ENCODE measurements at places on chromosomes 5 and 9.

- DNase-seq = no peak
Measured at GRCh38 chr5:157816682-157817386, 42.1 kb downstream of the CLINT1 start.

DNA sequence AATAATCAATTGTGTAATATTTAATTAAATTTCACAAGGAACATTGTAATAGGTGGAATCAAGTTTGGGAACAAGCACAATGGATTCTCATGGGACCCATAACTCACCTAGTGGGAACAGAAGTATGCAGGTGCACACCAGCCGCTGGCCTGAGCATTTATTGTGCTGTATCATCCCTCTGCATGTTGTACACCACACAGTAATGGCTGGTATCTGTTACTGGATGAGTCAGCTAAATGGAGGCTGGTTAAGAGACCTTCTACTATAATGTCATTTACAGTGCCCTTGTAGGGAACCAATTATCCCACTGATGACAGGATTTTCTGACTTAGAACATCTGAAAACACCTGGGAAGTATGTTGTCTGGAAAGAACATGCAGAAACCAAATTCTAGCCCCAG, 3.2 kb upstream of the MAP3K1 start:
- DNase-seq = no peak

GRCh38 chr5:168525856-168526255, 3.2 kb upstream of the FBLL1 start:
- DNase-seq = no peak

DNA sequence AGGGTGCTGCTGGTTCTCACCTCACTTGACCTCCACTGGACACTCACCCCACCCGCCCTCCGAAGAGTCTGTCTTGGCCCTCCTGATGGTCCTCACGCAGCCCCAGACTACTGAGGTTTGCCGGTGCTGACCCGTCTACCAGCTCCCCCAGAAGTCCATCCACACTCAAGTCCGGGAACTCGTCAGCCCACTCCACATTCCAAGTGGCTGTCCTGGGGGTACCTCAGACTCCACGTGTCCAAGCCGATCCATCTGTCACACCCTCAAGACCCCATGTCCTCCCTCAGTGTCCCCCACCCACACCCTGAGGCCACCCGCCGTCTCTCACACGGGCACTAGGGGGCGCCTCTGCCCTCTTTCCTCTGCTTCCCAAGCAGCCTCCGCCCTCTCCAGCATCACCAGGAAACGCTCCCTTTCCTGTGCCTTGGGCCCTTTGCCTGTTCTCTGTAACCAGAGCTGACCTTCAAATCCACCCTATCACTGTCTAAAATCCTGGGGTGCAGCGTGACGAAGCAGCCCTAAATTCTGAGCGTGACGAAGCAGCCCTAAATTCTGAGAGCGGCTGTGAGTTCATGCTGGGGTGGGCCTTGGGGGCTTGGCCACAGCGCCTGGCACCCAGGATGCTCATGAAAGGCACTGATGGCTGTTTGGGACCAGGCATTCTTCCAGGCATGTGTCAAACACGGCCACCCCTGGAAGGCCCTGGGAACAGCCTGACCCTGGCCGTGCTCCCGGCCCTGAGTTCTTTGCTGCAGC, 95.7 kb downstream of the KCNT1 start:
- DNase-seq = peak; percentile 5

DNA sequence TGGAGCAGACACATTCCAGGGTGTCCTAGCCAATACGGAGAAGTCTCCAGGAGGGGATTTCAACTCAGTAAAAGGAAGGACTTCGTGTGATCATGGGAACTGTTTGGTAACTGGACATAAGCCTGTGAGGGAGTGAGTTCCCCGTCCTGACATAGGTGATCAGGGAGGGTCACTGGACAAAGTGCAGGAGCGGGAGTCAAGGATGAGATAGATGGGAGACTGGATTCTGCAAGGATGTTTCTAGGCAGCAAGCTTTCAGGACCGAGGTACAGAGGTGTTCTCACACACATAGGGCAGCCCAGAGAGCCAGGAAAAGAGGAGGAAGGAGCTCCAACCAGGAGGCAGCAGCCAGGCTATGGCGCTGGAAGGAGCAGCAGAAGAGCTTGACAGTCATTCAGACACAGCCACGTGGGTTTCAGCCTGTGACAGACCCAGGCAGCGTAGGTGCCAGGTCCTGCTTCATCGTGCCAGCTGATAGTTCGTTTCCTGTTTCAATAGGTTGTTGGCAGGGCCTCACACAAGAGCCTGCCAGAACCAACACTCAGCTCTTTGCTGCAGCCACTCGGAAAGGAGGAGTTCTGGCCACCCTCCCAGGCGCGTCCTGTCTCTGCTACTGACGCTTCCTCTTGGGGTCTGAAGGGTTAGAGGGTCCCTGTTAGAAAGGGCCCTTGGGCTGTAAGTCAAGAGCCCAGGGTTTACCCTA, 84.1 kb downstream of the AMBP start:
- DNase-seq = no peak

DNA sequence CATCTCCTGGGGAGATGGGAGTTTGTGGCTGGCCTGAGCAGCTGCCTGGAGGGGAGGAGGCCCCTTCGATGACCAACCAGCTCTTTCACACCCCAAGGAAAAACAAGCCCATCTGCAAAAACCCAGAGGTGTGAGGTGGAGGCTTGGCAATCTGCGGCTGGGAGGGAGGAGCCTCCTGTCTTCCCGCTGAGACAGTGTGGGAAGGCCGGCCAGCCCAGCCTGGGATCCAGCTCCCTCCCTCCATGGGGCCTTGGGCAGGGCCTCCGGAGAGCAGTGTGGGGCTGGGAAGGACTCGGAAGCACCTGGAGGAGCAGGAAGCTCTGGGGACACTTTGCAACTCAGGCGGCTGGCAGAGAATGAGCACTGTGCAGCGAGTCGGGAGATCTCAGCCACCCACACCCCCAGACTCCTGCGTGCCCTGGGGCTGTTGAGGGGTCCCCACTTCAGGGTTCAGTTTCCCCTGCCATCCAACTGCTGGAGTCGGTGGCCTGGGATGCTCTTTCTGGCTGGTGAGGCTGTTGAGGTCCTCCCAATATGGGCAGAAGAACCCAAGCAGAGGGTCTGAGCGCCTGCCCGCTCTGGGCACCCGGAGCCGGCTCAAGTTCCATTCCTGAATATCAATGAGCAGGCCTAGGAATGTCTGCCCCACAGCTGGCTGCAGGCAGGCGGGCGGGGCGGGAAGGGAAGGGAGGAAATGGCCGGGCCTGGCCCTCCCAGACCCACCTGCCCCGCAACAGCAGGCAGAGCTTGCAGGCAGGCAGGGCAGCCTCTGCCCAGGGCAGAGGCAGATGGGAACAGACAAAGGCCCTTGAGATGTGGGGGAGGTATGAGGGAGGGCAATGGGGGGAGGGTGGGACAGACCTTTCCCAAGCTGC, 101.1 kb downstream of the FGF18 start:
- DNase-seq = no peak

DNA sequence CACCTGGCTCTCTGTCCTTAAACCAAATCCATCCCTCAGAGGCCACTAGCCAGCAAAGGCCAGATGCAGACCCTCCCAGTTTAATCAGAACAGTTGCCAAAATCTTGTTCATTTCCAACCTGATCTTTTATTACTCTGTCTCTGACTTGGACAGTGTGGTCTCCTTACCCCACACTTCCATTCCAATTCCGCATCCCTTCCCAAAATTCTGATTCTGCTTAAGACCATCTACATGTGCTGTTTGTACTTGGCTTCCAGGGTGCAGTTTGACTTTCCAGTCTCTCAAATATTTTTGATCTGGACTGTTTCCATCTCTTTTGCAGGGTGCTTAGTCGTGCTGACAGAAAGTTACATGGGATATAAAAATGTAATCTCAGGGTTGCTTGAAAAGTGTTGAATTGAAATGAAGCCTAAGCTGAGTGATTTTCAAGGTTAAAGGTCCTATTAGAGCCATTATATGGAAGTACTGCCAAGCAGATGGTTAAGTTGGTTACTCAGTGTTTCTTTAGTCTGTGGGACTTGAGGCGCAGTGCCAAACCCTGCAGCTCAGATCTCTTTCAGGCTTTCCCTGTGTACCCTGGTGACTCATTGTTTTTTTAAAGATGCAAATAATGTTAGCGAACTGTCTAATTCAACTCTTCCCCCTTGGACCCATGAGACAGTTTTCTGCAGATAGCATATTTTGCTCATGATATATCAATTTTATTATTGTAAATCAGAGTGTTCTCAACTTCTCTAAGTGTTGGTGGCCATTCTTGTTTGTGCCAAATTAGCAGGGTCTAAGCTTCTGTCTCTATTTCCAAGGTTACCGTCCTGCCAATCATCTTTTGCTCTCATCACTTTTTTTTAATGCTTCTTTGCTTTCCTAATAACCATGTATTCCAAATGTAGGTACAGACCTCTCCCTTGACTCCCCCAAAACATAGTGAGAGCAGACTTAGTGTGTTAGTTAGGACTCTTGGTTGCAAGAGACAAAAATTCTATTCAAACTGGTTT, 18.2 kb upstream of the DCP2 start:
- no peak for DNase-seq

- no peak for DNase-seq
Measured at GRCh38 chr5:144864118-144864517, 693.4 kb downstream of the KCTD16 start.
